RKO (cell line): ENCODE measurements at places on chromosomes 2 and 18.

DNA sequence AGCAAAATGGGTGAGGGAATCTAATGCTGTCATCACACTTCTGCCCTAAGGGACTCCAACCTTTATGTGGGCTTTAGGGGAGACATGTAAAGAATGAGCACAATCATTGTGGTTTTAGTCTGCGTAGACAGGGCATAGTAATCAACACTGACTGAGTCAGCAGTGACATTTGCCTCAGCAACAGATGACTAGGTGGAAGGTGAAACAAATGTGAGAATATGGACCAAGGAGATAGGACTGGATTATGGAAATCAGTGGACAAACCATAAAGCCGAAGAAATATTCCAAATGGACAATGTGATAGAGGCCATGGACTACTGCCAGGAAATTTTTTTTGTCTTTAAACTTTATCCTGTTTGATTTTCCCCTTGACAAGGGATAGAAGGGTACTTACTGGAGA, 83.9 kb downstream of the PDK1 start:
- peak; percentile 35 for DNase-seq

GRCh38 chr2:18245375-18245774, 315.1 kb downstream of the RDH14 start:
- no peak for DNase-seq

DNA sequence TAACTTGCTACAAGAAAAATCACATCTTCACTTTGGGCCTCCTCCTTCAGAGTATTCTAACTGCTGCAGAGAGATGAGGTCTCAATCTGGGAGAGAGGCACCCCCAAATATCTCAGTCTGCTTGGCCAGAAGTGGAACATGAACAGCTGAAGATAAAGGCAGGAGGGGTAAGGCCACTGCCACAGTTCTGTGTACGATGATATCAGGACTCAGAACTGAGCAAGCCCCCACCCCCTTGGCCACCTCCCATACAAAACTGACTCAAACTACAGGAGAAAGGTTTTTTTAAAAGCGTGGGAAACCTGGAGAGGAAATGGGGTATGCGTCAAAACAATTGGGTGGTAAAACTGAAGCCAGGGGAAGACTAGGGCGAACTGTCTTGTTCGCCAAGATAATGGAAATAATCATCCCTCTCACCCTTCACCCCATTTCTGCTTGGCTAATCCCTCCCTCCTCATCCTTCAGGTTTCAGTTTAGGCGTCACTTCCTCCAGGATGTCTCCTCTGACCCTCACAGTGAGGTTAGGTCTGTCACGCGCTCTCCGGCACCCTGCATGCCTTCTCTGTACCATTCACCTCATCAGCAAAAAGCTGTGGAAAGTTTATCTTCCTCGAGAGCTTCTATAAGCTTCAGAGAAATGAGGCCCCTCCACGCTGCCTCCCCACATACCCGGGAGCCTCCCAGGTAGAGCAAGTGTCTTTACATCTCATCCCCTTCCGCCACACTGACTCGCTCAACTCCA, 64.4 kb downstream of the SFXN5 start:
- DNase-seq: no peak

DNA sequence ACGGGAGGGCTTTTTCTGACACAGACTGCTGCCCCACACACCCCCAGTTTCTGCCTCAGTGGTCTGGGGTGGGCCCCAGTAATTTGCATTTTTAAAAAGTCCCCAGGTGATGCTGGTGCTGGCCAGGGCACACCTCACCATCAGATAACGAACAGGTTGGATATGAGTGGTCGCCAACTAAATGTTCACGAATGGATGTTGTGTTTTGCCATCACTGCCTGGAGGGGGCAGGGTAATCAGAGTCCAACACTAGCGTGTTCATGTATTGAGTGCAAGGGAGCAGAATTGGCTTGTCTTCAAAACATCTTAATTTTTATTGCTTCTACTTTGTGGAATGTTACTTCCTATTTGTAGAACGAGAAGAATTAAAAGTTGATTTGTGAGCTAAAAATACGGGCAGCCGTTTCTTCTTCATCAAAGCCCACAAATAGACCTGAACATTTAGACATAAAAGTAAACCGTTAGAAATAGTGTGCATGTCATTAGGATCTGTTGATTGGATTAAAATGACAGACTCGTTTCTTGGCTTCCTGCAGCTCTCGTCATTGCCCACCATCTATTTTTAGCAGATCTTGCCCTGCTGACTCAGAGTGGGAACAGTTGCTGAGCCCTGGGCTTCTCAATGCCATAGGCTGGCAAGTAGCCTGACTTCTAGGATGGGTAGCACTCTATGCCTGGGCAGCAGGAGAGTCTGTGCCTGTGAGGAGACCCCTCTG, 45.2 kb downstream of the NCK2 start:
- DNase-seq: peak; percentile 14

GRCh38 chr2:86069783-86070339, 35.8 kb downstream of the POLR1A start:
- no peak for DNase-seq

DNA sequence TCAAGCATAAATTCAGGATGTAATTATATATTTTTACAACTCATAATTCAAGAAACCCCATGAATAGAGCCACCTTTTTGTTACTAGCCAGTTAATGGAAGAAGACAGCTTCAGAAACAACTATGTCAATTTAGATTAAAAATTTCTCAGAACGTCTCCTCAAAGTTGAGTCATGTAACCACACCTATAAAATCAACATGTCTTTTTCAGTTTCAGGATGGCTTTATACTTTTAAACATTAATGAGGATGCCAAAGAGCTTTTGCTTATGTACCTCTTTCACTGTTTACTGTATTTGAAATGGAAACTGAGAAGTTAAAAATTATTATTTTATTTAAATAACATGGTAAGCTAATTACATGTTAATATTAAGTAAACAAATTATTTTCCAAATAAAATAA, 280.1 kb downstream of the PTH2R start:
- no peak for DNase-seq

DNA sequence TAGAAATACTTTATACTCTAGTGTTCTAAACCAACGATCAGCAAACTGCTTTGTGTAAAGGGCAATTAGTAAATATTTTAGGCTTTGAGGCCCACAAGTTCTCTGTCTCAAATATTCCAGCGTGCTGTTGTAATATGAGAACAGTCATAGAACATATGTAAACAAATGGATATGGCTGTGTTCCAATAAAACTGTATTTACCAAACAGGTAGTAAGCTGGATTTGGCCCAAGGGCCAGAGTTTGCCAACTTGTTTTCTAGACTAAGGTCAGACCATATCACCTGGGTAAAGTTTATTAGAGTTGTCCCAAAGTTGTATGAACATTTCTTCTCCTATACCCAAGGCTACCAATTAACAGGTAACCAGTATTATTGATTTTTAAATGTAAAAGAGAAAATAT, 303.2 kb upstream of the MC4R start:
- DNase-seq: no peak

- no peak for DNase-seq
Observed at GRCh38 chr2:236793023-236794011, 223.7 kb downstream of the ACKR3 start.

DNA sequence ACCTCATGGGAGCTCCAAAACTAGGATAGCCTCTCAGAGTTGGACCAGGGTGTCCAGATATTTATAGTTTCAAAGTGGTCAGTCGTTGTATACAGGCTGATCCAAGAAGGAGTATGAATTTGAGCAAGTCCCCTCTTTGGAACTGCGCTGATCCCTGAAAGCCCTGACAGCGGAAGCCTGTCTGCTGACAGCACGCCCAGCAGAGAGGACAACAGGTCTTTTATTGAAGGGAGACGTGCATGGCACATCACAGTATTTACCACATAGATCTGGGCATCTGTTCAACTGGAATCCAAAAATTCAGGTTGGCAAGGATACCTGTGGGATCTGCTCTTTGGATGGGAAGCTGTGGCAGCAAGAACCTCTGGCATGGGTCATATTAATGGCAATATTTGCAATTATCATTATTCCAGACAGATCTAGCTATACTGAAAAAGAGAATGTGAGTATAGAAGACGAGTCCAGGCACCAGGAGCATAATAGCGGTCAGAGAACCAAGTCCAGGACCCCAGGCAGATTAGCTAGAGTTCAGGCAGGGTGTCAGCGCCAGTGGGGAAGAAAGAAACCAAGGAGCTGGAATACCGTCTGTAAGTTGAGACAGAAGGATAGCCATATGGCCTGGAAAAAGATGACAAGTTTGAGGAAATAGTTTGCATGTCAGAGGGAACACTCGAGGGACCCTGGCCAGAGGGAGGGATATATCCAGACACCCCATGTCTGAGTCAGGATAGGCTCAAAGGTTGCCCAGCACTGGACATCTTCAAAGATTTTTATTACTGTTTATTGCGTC, 260.4 kb upstream of the FANCL start:
- DNase-seq: no peak

DNA sequence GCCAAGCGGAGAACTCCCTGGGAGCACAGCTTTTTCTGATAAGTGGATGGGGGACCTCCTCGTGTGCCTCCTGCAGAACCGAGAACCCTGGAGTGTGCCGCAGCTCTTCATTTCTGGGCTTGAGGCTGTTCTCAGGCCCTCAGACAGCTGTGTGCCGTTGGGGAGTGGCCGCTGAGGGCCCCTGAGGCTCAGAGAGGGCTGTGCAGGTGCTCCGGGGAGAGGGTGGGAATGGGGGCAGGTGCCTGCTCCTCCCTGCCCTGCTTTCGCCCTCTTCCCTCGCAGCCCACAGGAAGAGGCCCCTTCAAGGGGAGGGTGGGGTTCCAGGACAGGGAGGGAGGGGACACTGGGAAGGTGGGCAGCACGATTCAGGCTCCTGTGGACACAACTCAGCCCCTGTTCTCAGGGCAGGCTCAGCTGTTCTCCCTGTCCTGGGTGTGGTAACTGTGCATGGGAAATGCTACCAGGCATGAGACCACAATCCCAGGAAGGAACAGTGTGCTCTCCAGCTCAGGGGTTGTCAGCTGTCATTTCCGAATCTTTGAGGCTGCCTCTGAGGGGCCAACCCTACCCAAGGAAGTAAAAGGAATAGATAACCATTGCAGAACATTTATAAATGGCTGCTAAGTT, 11.3 kb downstream of the LCT start:
- no peak for DNase-seq

DNA sequence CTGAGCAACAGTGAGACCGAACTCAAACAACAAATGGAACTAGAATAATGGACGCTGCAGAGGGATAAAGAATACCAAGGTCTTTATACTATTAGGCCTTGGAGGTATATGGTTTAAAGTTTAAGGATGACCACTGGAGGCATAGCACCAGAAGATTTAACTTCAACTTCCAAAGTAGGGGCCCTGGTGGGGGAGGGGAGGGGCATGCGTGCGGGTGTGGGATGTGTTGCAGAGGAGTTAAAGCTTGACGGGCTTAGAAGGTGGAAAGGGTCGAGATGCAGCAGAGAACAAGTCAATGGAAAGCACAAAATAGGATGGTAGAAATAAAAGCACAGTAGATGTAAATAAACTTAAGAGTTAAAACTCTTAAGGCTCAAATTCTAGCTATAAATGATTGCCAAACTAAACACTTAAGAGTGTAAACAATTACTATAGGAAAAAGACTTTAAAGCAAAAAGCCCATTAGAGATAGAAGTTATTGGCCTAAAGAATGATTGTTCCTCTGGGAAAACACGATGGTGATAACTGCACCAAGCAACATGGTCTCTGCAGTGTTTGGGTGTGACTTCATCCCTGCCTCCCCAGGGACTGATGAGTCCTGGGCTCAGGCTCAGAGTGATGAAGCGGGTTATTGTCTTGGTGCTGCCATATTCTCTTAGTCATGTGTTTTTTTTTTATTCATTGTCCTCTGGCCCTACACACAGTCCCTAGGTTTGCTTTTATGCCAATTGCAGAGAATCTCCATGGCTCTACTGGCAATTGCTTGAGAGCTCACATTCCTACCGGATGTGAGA, 13.0 kb downstream of the RRM2 start:
- DNase-seq: peak; percentile 63

DNA sequence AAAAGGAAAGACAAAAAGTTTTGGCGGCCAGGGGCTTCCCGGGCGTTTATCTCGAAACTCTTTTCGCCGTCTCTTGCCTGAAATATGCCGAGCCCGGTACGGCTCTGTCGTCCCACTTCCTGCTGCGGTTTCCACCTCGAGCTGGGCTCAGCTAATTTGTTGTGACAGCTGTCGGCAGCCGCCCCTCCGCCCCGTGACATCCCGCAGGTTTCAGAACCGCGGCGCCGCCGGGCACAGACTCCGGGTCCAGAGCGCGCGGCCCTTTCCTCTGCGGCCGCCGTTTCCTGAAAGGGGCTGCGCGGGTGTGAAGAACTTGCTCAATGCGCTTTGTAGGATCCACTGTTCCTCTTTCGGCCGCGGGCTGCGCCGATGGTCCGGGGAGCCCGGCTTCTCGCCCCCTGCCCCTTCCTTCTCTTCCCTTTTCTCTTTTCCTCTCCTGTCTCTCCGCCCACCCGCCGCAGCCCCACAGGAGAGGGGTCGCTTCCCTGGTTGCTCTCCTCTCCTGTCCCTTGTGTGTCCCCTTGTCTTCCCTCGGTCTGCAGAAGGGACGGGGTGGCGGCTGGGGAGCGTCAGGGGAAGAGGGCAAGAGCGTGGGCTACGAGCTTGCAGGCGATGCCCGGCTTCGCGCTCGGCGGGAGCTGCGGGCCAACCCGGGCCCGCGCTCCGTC, 648 bp downstream of the ARID5A start:
- peak; percentile 58 for DNase-seq

GRCh38 chr2:120708944-120709607, 26.6 kb upstream of the GLI2 start:
- no peak for DNase-seq

- no peak for DNase-seq
Observed at GRCh38 chr18:45237343-45238098, 377.8 kb upstream of the SLC14A2 start.

- no peak for DNase-seq
Observed at GRCh38 chr18:57249883-57250282, 102.5 kb upstream of the ST8SIA3 start.

DNA sequence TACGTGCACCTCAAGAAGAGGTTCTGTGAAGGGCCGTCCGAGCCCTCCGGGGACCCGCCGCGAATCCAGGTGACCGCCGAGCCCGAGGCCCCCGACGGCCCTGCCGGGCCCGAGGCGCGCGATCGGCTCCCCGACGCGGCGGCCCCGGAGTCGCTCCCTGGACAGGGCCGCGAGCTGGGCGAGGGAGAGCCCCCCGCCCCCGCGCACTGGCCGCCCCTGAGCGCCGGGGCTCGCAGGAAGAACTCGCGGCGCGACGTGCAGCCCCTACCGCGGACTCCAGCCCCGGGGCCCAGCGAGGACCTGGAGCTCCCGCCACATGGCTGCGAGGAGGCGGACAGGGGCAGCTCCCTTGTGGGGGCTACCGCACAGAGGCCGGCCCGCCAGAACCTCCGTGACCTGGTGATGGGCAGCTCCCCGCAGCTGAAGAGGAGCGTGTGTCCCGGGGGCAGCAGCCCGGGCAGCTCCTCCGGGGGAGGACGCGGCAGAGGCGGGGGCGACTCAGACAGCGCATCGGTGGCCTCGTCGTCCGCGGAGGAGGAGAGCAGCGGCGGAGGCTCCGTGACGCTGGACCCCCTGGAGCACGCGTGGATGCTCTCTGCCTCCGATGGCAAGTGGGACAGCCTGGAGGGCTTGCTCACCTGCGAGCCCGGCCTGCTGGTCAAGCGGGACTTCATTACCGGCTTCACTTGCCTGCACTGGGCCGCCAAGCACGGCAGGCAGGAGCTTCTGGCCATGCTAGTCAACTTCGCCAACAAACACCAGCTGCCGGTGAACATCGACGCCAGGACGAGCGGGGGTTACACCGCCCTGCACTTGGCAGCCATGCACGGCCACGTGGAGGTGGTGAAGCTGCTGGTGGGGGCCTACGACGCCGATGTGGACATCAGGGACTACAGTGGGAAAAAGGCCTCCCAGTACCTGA, 812 bp downstream of the SOWAHC start:
- peak; percentile 38 for DNase-seq
